ENCODE measurements at places on chromosomes 1 and 21. TPM values are rescaled to one million over a fixed set of nuclear protein-coding genes. Genes with fewer than 3 reads are reported as not detected.
A peak's percentile ranks its signal among the peaks of the same experiment; 100 is the strongest.

GRCh38 chr1:179318491-179318890 is 24.9 kb downstream of the SOAT1 start:
- H3K36me3 ChIP-seq = peaks cover 36% of the 10 kb centered on the region
- H3K4me1 ChIP-seq = peaks cover 32% of the 10 kb centered on the region
- H3K4me3 ChIP-seq = no peak overlapping the region
- DNase-seq = no peak
- no peak overlapping the region for H3K27ac ChIP-seq
- no peaks in the 10 kb centered on the region for H3K27me3 ChIP-seq

- no peaks in the 10 kb centered on the region for H3K36me3 ChIP-seq
- H3K27me3 ChIP-seq = peaks cover 6% of the 10 kb centered on the region
Measured at GRCh38 chr1:248736977-248737376, 18.6 kb downstream of the LYPD8 start.

GRCh38 chr1:160247053-160247452 is 15.3 kb downstream of the DCAF8 start:
- H3K36me3 ChIP-seq = peaks cover 19% of the 10 kb centered on the region
- peak overlapping the region; percentile 42 for H3K27ac ChIP-seq

GRCh38 chr1:29829448-29830344 is 593.4 kb downstream of the PTPRU start:
- no peak for DNase-seq
- no peak overlapping the region for H3K4me3 ChIP-seq
- H3K4me1 ChIP-seq = no peaks in the 10 kb centered on the region
- H3K36me3 ChIP-seq = no peaks in the 10 kb centered on the region
- H3K27me3 ChIP-seq = peaks cover 2% of the 10 kb centered on the region

DNA sequence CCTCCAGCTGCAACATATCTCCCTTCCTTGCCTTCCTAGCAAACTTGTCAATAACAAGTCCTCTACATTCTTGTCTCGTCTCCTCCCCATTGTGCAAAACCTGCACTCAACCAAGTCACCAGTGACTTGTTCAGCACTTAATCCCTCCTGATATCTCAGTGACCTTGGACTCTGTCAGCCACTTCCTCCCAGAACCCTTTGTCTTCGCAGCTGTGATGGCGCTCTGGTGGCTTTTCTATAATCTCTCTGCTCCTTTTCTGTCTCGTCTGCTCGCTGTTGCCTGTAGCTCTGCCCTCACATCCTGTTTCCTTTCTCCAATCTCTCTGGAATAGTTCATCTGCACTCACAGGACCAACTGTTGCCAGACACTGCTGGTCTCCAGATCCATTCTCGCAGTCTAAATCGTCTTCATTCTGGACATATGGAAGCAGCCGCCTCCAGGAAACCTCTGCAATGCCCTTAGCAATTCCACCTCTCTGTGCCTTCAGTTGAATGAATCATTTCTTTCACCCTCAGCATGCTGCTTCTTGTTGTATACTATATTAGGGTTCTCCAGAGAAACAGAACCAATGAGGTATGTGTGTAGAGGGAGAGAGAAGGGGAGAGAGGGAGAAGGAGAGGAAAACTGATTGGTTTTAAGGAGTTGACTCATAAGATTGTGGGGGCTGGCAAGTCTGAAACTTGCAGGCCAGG is 17.4 kb upstream of the IFNAR2 start:
- no peak overlapping the region for H3K4me3 ChIP-seq
- H3K27me3 ChIP-seq = no peaks in the 10 kb centered on the region
- no peak for DNase-seq
- peak overlapping the region; percentile 72 for H3K27ac ChIP-seq

GRCh38 chr1:182658055-182658454 is 26.3 kb downstream of the RGS8 start:
- peaks cover 12% of the 10 kb centered on the region for H3K27me3 ChIP-seq
- no peak overlapping the region for H3K4me3 ChIP-seq
- H3K36me3 ChIP-seq = no peaks in the 10 kb centered on the region
- no peak for DNase-seq

DNA sequence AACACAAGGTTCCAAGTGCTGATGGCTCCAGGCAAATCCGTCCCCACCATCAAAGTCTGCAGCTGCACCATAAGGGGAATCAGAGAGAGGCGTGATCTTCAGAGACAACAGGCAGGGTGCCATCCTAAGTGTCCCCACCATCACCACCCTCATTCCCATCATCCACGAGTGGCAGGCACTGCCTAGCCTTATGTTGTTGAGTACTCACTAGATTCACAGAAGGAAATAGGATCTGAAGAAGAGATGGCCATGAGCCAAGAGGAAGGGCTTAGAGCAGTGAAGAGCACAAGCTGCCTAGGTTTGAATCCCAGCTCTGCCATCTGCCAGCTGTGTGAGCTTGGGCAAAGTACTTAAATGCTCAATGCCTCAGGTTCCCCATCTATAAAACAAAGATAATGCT is 207.3 kb upstream of the CSF3R start:
- H3K27me3 ChIP-seq = peaks cover 25% of the 10 kb centered on the region
- H3K4me3 ChIP-seq = no peak overlapping the region
- no peak for DNase-seq

DNA sequence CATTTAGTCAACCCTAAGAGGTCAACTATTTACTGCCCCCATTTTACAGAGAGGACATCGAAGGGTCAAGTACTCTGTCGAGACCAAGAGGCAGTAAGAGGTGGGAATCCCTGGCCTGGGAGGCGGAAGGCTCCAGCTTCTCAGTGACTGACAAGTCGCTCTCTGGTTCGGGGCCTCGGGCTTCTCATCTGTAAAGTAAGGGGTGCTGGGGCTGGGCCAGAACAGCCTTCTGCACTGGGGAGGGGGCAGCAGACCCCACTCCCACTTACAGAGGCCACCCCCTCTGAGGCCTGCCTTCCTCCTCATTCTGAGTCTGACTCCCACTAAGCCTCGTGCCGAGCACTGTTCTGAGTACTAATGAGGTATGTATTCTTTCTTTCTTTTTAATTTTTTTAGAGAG is 17.0 kb upstream of the IFNLR1 start:
- H3K36me3 ChIP-seq = no peaks in the 10 kb centered on the region
- H3K27me3 ChIP-seq = no peaks in the 10 kb centered on the region
- peaks cover 27% of the 10 kb centered on the region for H3K4me1 ChIP-seq
- no peak overlapping the region for H3K4me3 ChIP-seq

Gene CROCC
- total RNA-seq = 18.4 TPM

Gene RORC
- 3.9 TPM for total RNA-seq

Gene TMEM52
- 0.88 TPM for total RNA-seq
